ENCODE measurements at places on chromosomes 1 and 21.

DNA sequence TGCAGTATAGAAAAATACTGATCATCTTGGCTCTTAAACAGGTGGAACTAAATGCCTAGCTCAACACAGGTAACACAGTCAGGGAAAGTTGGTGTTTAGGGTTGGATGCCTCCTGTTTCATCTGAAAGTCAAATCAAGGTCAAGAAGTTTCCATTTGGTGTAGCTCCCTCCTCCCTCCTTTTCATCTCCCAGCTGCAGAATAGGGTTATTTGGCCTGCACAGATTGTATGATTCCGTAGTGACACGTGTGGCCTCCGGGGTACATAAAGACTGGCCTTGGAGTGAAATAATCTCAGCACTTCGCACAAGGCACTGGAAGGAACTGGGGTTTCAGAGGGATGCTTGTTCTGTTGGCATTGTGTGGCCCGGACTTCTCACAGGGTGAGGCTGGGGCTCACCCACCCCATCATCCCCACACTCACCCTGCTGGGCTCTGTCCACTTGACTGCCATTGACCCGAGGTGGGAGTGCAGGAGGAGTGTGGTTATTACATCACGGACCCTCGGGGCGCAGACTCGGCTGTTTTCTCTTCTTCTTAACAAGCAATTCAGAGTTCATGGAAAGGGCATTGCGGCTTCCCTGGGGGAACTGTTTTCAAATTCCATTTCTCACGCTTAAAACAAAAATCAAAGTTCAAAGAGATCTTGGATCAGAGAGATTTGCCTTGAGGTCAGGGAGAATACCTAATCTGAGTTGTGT lies 18.4 kb downstream of the IGSF5 start:
- no peak for DNase-seq

DNA sequence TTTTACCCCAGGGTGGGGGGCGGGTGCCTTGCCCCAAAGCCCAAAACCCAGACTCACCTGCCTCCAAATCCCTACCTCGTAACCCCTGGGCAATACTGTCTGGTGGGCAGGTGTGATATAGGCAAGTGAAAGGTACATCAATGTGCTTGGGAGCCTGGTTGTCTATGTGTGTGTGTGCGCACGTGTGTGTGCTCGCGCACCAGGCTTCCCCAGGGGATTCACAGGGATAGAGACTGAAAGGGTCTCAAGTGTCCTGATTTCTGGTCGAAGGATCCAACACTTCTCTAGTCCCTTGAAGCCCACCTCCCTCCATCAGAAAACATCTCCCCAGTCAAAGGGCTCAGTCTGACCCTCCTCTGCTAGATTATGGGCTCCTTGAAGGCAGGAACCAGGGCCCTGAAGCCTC lies 28.9 kb upstream of the EPB41 start:
- DNase-seq = no peak

GRCh38 chr1:196577386-196577785 lies 30.9 kb downstream of the KCNT2 start:
- no peak for DNase-seq

GRCh38 chr21:46051821-46052675 lies 45.9 kb upstream of the COL6A2 start:
- DNase-seq = no peak

GRCh38 chr1:211581526-211581925 lies 2.6 kb upstream of the SLC30A1 start:
- no peak for DNase-seq

All from hippocampal formation (tissue), 2 donors.